WTC11 (cell line): ENCODE measurements at places on chromosomes 11 and 22. TPM values are rescaled to one million over a fixed set of nuclear protein-coding genes. Genes with fewer than 3 reads are reported as not detected.

DNA sequence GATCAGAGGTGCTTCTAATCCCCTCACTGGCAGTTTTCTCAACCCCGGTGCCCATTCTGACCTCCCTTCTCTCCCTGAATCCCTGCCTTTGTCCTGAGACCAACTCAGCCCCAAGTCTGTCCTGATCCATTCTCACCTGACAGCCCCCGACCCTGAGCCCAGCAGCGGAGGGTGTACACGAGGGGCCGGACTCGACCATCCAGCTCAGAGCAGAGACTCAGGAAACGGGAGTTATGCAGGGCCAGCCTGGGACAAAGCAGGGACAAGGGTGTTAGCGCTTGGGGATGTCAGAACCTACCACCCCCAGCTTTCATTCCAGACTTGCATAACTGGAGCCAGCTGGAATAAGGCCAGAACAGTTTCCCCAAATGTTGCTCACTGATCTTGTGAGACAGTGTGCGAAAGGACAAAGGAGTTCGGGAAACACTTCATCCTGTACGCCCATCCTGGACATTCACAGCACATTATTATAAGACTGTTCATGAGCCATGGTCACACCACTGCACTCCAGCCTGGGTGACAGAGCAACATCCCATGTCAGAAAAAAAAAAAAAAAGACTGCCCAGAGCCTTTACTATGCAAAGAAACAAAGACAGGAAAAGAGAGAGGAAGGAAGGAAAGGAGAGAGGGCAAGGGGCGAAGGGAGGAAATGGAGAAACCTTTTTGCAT is 3.5 kb upstream of the EEF1G start:
- DNase-seq = no peak

Gene MRGPRX3
- total RNA-seq = not detected in 3 replicates

Gene USP2
- 7.3 to 8.2 TPM (median 8.0 TPM) in 3 replicates for total RNA-seq

GRCh38 chr22:22666307-22667091 is 22.1 kb downstream of the GGTLC2 start:
- peak; percentile 71 for DNase-seq

DNA sequence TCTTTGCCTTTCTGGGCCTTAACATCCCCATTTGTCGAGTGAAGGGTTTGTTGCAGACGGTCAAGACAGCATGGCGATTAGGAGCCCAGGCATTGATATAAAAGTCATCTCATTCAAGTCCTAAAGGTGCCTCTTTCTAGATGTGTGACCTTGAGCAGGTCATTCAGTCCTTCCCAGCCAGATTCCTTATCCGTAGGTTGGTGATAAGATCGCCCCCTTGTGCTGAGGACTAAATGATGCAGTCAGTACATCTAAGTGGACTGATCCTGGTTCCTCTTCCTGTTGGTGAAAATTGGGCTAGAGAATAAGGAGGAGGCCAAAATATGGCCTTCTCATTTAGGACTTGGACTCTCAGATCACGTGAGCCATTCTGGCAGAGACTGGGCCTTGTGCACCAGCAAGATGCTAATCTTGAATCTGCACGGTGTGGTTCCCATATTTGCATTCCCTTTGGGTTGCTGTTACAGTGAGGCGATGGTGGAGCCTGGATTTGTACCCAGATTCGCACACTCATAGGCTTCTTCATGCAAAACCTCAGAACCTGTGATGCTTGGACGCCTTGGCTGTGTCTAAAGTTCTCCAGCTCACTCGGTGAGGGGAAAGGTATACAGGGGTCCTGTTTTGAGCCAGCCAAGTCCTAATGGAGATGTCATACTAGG is 156.8 kb downstream of the MYO18B start:
- DNase-seq = peak; percentile 37

DNA sequence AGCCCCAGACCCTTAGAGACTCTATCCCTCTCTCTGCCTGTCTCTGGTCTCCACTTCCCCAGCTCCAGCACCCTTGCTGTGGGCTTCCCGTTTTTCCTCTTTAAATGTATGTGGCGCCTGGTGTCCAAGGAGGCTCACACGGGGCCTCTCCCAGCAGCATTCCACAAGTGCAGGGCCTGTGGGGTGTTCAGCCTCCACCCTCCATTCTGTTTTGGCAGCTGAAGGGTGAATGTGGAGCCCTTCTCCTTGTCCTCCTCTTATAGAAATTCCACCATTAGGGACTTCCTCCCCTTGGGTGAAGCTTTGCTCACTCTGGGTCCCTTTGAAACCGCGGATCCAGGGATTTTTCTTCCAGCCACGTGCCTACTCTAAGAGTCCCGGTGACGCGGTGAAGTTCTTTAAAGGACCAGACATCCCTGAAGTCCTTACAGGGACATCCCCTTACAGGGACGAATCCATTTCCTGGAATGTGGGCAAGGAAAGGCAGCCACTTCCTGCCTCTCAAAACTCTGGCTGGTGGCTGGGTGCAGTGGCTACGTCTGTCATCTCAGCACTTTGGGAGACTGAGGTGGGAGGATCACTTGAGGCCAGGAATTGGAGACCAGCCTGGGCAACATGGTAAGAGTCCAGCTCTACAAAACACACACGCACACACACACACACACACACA is 1.6 kb upstream of the TSPAN18 start:
- no peak for DNase-seq

DNA sequence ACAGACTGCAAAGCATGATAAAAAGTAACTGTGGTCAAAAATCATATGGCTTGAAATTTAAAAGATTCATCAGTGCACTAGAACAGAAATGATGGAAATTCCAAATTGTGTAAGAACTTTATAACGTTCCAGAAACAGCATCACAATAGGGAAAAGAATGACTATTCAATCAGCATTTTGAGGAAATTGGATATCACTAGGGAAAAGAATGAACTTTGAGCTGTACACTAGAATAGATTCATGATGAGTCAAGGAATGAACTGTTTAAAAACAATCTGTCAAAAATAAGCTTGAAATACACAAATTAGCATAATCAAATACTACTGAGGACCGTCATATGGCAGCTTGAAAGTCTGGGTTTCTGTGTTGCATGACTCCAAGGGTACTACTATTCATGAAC is 20.5 kb upstream of the HEPHL1 start:
- DNase-seq = no peak
